Activated T-cell treated with anti-CD3 and anti-CD28 coated beads, Interleukin-2, amount 50 U/mL, for 48 hours (primary cell): ENCODE measurements at places on chromosomes 3 and 15.
A peak's percentile ranks its signal among the peaks of the same experiment; 100 is the strongest.

- peak; percentile 11 for DNase-seq
These were observed 122.6 kb upstream of the MEF2A start for GRCh38 chr15:99443056-99443756.

DNA sequence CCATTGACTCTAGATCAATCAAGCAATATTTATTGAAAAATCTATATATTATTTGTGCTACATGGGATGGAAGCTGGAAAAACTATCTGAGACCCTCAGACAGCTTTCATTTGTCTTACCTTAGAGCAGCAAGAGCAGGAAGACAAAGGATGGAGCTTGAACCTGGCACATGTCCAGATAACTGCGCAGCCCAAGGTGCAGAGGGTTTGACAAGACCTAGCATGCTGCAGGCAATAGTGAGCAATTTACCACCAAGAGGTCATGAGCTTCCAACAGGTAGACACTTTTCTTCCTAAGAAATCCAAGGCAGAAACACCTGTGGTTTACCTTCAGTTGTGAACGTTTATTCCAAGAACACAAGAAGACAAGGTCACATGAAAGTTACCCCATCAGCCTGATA lies 214.7 kb upstream of the NECTIN3 start:
- DNase-seq = no peak

- DNase-seq = no peak
These were observed 137.9 kb downstream of the SUCLG2 start for GRCh38 chr3:67516496-67516895.

GRCh38 chr3:157091083-157091833 lies 68.7 kb downstream of the CCNL1 start:
- no peak for DNase-seq

- no peak for DNase-seq
These were observed 24.6 kb downstream of the MEIS2 start for GRCh38 chr15:37075777-37076176.

DNA sequence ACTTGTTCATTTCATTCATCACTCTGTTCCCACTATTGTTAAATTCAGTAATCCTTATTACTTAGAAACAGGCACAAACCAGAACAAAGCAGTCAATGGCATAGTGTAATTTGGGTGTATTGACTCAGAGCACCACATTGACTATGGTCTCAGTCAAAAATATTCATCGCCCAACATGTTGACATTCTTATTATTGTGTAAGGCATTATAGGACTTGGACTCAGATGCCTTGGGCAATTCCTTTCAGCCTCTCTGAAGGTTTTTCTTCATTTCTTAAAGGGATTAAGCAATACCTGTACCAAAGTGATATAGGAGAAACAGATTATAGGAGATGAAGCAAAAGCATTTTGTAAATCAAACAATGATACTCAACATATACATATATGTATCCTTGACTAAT lies 114.7 kb upstream of the BHLHE40 start:
- DNase-seq = no peak

GRCh38 chr3:127174284-127174683 lies 18.6 kb upstream of the PRR23E start:
- no peak for DNase-seq

DNA sequence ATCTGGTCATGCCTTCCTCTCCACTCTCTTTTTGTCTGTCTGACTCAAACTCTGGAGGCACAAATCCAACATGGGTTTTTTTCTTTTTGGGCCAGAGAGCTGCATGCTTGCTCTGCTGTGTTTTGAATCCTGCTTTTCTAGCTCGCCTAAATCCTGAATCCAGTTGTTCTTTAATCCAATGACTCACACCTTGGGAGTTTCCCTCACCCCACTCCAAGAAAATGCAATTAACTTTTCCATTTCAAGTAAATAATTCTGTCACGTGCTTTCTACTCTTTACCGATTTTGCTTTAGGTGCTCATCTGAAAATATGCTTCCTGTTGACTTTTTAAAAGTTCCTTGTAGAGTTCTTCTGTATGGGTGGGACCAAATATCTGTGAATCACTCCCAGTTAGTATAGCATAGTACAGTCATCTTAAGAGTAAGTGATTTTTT lies 47.6 kb downstream of the SLMAP start:
- DNase-seq = no peak

DNA sequence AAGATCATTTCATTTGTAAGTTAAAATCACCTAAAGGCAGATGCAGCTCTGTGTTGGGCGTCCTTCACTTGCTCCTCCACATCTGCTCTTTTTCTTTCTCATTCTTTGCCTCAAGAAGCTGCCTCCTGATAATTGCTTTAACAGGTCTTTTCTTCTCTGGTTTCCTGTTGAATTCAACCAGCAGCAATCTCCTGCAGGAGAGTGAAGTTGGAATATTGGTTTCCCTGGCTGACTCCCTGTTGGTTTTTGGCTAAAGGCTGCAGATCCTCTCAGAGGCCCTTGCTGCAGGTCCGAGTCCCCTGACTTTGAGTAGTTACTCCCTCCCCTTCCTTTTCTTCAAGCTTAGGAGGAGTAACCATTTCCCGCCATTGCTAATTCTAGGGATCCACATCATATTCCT lies 4.2 kb downstream of the TP63 start:
- DNase-seq = no peak

GRCh38 chr3:140467104-140467577 lies 210.7 kb upstream of the TRIM42 start:
- no peak for DNase-seq

GRCh38 chr3:25744470-25744869 lies 38.8 kb downstream of the NGLY1 start:
- DNase-seq = no peak

DNA sequence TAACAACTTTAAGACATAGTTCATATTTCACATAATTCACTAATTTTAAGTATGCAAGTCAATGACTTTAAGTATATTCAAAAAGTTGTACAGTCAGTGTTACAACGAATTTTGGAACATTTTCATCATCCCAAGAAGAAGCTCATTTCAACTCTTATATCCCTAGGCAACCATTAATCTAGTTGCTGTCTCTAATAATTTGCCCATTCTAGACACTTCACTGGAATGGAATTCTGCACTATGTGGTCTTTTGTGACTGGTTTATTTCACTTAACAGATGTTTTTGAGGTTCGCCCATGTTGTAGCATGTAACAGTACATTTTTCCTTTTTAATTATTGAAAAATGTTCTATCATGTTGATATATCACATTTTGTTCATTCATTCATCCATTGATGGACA lies 104.2 kb upstream of the SPRED1 start:
- no peak for DNase-seq

DNA sequence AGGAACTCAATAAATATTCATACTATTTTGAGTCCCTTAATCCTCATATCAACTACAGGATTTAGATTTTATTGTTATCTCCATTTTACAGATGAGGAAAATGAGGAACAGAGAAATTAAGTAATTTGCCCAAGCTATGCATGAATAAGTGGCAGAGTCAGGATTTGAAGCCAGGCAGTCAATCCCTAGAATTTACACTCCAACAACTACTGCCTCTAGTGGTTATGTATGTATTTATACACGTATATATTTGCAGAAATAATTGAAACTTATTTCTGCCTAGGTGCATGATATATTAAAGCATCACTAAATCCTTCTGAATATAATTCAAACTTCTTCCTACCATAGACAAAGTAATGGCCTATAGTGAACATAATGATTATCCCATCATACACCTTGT lies 137.4 kb downstream of the SERPINI1 start:
- DNase-seq = no peak

DNA sequence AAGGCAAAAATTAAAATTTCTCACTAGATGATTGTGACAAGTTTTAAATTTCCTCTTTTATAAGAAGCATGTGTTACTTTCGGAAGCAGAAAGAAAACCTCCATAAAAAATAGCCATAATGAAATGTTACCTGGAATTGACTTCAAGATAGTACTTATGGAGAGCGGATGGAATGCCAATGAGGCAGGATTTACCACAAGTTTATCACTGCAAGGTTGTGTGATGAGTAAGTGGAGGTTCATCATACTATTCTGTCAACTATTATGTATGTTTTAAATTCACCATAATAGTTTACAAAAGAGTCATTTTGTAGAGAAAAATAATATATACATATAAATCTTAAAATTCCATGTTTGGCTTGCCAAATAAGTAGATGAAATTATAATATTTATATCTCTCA lies 230.3 kb downstream of the SCAPER start:
- no peak for DNase-seq

- no peak for DNase-seq
These were observed 36.3 kb downstream of the KBTBD8 start for GRCh38 chr3:67034371-67034770.

GRCh38 chr3:146165877-146166276 lies 4.9 kb upstream of the PLOD2 start:
- DNase-seq = no peak

DNA sequence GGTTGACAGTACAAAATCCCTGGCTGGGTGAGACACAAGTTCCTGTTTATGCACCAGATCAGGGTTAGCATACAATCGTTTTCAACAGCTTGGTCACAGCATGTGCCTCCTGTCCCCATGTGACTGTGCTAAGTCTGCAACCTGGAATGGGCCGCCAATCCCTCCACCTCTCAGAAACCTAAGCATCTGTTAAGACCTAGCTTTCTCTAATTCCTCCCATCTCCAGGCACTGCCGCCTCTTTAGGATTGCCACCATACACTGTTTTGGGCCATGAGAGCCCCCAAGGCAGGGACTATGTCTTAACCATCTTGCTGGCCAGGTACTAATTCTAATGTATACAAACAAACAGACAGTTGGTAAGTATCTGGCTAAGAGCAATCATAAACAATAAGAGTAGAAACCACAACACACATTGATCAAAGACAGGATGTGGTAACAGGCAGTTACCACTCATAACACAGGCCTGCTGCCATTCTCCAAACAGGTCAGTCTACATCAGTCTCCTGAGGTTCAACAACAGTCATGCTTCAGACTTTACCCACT lies 25.6 kb downstream of the SEC22C start:
- peak; percentile 28 for DNase-seq

GRCh38 chr3:151213151-151213550 lies 10.1 kb upstream of the GPR171 start:
- DNase-seq = no peak

GRCh38 chr3:117097351-117097750 lies 387.8 kb downstream of the TUSC7 start:
- DNase-seq = no peak

- DNase-seq = no peak
These were observed at the start of gene STX19 for GRCh38 chr3:94028093-94028837. STX19 (minus strand) TSS chr3:94028597; CDS start chr3:94015269, 13,328 bp downstream.

DNA sequence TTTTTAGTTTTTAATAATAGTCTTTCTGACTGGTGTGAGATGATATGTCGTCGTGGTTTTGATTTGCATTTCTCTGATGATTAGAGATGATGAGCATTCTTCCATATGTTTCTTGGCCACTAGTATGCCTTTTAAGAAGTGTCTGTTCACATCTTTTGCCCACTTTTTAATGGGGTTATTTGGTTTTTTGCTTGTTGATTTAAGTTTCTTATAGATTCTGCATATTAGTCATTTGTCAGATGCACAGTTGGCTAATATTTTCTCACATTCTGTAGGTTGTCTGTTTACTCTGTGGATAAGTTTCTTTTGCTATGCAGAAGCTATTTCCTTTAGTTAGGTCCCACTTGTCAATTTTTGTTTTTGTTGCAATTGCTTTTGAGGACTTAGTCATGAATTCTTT lies 185.4 kb downstream of the SUCNR1 start:
- DNase-seq = no peak

DNA sequence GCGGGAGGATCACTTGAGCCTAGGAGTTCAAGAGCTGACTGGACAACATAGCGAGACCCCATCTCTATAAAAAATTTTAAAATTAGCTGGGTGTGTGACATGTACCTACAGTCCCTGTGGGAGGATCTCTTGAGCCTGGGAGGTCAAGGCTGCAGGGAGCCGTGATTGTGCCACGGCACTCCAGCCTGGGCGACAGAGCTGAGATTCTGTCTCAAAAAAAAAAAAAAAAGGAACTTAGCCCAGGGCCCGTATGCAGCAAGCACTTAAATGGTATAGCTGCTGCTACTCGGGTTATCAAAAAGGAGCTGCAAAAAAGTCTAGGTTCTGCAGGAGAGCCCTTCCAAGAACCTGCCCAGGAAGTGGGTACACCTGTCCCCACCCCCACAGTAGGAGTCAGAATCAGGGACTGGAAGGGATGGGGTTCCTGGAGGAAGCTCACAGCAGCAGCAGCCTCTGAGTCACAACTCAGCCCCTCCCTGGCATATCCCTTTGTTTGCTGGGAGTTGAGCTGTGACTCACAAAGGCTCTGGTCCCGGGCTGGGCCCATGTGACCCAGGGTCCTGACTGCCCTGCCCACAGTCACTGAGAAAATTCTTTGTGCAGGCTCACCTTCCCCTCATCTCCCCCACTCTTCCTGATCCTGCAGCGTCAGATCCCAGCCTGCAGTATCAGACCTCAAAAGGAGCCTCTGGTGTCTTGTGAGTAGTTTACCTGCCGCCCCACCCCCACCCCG lies at the start of gene SPATA12:
Gene SPATA12, plus strand, starts transcription at position 576 of the 733 bp plus-strand sequence. CDS start 13,031 bp downstream, outside the sequence.
- no peak for DNase-seq

- no peak for DNase-seq
These were observed 6.3 kb downstream of the FAM107A start for GRCh38 chr3:58570851-58571250.

GRCh38 chr15:44716983-44717602 lies 5.8 kb downstream of the B2M start:
- no peak for DNase-seq

- DNase-seq = no peak
These were observed 16.4 kb downstream of the FAM107A start for GRCh38 chr3:58560771-58561311.

DNA sequence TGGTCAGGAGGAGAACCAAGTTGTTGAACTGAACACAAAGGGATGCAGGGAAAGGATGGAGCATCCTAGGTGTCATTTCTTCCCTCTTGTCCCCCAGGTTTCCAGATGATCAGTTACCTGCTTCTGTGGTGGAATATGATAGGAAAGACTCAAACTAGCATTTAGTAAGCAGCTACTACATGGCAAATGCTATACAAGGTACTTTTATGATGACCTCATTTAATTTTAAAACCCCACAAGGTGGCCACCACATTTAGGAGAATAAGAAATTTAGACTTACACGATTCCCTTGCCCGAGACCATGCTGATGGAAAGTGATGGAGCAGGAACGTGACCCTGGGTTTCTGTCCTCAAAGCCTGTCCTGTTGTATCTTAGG lies 40.9 kb downstream of the CCR4 start:
- DNase-seq = no peak

GRCh38 chr3:109995377-109995776 lies 658.0 kb upstream of the DPPA4 start:
- DNase-seq = no peak

DNA sequence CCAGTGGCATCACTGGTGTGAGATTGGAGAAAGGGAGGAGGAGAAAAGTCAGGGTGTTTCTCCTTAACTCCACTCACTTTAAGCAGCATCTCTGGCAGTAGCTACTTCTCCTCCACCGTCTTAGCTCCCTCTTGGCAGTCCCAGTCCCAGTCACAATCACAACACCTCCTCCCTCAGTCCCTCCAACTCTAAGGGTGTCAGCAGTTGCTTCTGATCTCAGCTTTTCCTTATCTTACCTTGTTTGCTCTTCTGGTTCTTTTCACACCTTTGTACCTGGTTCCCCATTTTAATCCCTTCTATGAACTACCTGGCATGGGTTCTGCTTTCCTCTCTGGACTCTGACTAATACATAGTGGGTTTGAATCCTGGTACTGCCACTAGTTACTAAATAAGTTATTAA lies 188.3 kb upstream of the CTDSPL start:
- DNase-seq = no peak

- no peak for DNase-seq
These were observed 7.0 kb downstream of the GABRA5 start for GRCh38 chr15:26873846-26874245.

GRCh38 chr3:190197346-190197763 lies 76.7 kb upstream of the P3H2 start:
- DNase-seq = no peak
